A549 treated with ZK216348 at 1 μM for 4 hours (cell line): ENCODE measurements at places on chromosomes 2 and 18. TPM values are rescaled to one million over a fixed set of nuclear protein-coding genes. Genes with fewer than 3 reads are reported as not detected.

PMAIP1 gene
- 9.4 to 13.9 TPM (median 12.9 TPM) in 5 replicates for total RNA-seq

TDRD15 gene
- total RNA-seq: not detected in 5 replicates

IL1RN gene
- total RNA-seq: 0.15 to 0.94 TPM (median 0.33 TPM) in 5 replicates

GKN1 gene
- total RNA-seq: 0.32 to 1.1 TPM (median 0.74 TPM) in 5 replicates

CDCA7 gene
- total RNA-seq: 32.3 to 49.4 TPM (median 45.8 TPM) in 5 replicates

THSD7B gene
- not detected in 5 replicates for total RNA-seq

RBBP8 gene
- total RNA-seq: 21.4 to 38.1 TPM (median 24.4 TPM) in 5 replicates

C2orf78 gene
- total RNA-seq: not detected in 5 replicates

CD28 gene
- not detected in 5 replicates for total RNA-seq

DNAJC5G gene
- total RNA-seq: not detected in 5 replicates

LYG1 gene
- 0.97 to 2.5 TPM (median 2.4 TPM) in 5 replicates for total RNA-seq

RNF152 gene
- 0.09 to 0.15 TPM in 2 of 5 replicates, not detected in the others for total RNA-seq

MYO5B gene
- 8.4 to 12.8 TPM (median 11.0 TPM) in 5 replicates for total RNA-seq

DUSP19 gene
- 0.25 to 0.83 TPM (median 0.55 TPM) in 5 replicates for total RNA-seq

MROH2A gene
- total RNA-seq: 0.18 to 0.22 TPM in 2 of 5 replicates, not detected in the others

COBLL1 gene
- total RNA-seq: 3.0 to 4.4 TPM (median 3.9 TPM) in 5 replicates

KIAA2012 gene
- total RNA-seq: not detected in 5 replicates

UGT1A10 gene
- total RNA-seq: 0.18 to 0.52 TPM (median 0.23 TPM) in 3 of 5 replicates, not detected in the others

IMPACT gene
- total RNA-seq: 9.9 to 23.2 TPM (median 12.9 TPM) in 5 replicates

C1QL2 gene
- total RNA-seq: 0.15 to 0.28 TPM (median 0.20 TPM) in 4 of 5 replicates, not detected in the other

RAB6C gene
- not detected in 5 replicates for total RNA-seq

FAM237A gene
- not detected in 5 replicates for total RNA-seq

LIMS2 gene
- total RNA-seq: 4.1 to 9.8 TPM (median 6.3 TPM) in 5 replicates

PLCL1 gene
- total RNA-seq: not detected in 5 replicates

GYPC gene
- not detected in 5 replicates for total RNA-seq

TRIM43B gene
- total RNA-seq: not detected in 5 replicates

RESP18 gene
- not detected in 5 replicates for total RNA-seq

COL3A1 gene
- total RNA-seq: 0.11 to 0.28 TPM (median 0.15 TPM) in 5 replicates

ASB18 gene
- not detected in 5 replicates for total RNA-seq

AGXT gene
- not detected in 5 replicates for total RNA-seq

MAPK4 gene
- 0.08 to 0.18 TPM (median 0.14 TPM) in 5 replicates for total RNA-seq

CYTIP gene
- not detected in 5 replicates for total RNA-seq

PRSS56 gene
- total RNA-seq: 0.08 to 0.31 TPM (median 0.20 TPM) in 4 of 5 replicates, not detected in the other

EIF5B gene
- total RNA-seq: 57.3 to 99.9 TPM (median 62.7 TPM) in 5 replicates

SAG gene
- not detected in 5 replicates for total RNA-seq

NXPH2 gene
- total RNA-seq: not detected in 5 replicates

CCDC85A gene
- 0.12 to 0.28 TPM (median 0.17 TPM) in 5 replicates for total RNA-seq

STAT4 gene
- 3.3 to 5.7 TPM (median 4.1 TPM) in 5 replicates for total RNA-seq

MOGAT1 gene
- not detected in 5 replicates for total RNA-seq

FOXI3 gene
- total RNA-seq: 0.08 TPM in 1 of 5 replicates, not detected in the others

RPRM gene
- 0.09 TPM in 1 of 5 replicates, not detected in the others for total RNA-seq

LINC00305 gene
- not detected in 5 replicates for total RNA-seq

RBKS gene
- 6.9 to 8.1 TPM (median 7.7 TPM) in 5 replicates for total RNA-seq

CDH2 gene
- total RNA-seq: 31.8 to 50.4 TPM (median 43.7 TPM) in 5 replicates

AAK1 gene
- total RNA-seq: 9.7 to 20.5 TPM (median 13.7 TPM) in 5 replicates

ZFAND2B gene
- 12.4 to 25.5 TPM (median 20.6 TPM) in 5 replicates for total RNA-seq
